ENCODE measurements at places on chromosomes 2 and 18.

DNA sequence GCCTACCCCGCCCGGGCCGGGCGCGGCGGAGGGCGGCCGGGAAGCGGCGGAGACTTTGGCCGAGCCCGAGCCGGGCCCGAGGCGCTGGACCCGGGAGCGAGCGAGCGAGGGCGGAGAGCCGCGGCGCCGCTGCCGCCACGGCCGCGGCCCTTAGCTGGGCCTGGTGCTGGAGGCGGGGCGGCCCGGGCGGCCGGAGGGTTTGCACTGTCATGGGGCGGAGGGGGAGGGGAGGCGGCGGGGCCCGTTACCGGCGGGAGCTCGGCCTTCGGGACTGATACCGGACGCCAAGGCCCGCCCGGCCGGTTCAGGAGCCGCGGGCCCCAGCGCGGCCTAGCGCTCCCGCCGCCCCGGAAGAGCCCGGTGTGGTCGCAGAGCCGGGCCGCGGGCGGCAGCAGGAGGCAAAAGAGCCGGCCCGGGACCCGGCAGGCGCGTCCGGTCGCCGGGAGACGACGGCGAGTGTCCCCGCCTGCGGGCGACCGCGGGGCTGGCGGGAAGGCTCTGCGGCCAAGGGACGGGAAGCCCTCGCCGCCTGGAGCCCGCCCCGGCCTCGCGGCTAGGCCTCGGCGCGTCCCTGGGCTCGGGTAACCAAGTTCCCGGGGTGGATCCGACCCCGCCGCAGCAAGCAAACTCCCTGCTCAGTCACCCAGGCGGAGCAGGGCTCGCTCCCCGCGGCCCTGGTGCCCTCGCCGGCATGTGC is 697 bp downstream of the KCMF1 start:
- DNase-seq = peak; percentile 72

GRCh38 chr2:112621790-112622527 is 23.8 kb upstream of the SLC20A1 start:
- DNase-seq = no peak

DNA sequence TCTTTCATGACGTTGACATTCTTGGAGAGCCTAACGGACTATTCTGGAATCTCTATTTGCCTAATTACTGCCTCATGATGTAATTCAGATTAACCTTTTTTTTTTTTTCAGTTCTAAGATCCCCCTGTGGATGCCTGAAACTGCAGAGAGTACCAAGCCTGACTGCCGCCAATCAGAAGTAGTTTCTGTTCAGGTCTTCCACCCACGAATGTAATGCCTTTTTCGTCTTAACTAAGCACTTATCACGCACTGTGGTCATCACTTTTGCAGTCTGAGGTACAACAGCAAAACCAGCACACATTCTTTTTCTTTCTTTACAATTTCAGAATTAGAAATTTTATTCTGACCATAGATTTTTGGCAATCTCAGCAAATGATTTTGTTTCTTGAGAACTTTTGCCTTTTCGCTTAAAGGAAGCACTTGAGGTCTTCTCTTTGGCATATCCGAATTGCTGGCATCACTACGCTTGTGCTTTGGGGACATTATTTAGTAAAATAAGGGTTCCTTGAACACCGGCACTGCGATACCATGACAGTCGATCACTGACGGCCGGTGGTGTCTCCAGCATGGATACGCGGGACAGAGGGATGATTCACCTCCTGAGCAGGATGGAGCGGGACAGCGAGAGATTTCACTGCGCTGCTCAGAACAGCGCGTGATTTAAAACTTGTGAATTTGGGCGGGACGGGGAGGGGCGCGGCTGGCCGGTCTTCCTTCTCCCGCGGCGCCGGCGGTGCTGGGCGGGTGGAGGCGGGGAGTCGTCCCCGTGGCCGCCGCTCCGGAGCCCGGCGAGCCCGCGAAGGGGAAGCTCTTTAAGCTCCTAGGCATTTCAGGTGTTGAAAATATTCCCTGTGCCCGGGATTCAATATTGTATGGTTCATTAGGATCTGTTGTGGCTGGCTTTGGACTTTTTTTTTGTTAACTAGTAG is 32.0 kb upstream of the GPR55 start:
- DNase-seq = peak; percentile 46

GRCh38 chr2:204901591-204901990 is 356.3 kb downstream of the PARD3B start:
- no peak for DNase-seq

DNA sequence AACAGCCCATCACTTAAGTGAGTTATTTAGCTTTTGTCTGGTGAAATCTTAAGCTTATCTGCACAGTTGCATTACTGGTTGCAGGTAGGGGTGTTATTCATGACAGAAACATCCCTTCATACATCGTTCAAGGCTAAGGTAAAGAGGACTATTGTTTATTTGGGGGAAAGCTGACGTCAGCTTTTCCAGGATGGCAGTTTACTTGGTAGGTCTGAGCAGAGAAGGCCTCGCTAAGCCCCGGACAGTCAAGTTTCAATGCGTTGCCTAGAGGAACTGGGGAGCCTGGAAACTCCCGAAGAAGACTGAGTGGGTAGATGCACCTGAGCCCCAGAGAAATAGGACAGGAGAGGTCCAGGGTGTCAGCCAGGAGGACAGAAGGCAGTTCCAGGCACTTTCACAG is 2.2 kb downstream of the RNU4ATAC start:
- no peak for DNase-seq

- DNase-seq = no peak
These were observed 14.2 kb upstream of the LIPG start for GRCh38 chr18:49547701-49548100.

DNA sequence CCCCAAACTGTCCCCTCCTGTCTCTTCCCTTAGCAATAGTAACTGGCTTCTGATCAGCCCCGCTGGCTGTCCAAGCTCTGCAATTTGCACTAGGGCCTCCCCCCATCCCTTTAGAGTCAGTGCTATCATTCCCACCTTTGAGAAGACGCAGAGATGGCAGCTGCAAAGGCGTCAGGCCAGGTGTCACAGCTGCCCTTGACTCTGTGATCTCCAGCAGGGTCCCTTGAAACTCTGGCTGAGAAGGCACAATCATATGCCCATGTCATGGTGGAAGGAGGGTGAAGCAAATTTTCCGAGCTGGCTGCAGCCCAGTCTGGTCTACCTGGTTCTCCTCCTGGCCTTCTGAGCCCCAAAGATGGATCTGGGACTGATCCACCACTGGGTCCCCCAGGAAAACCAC is 49.2 kb upstream of the TEX51 start:
- DNase-seq = no peak

GRCh38 chr18:27780061-27780745 is 396.7 kb downstream of the CDH2 start:
- DNase-seq = no peak

DNA sequence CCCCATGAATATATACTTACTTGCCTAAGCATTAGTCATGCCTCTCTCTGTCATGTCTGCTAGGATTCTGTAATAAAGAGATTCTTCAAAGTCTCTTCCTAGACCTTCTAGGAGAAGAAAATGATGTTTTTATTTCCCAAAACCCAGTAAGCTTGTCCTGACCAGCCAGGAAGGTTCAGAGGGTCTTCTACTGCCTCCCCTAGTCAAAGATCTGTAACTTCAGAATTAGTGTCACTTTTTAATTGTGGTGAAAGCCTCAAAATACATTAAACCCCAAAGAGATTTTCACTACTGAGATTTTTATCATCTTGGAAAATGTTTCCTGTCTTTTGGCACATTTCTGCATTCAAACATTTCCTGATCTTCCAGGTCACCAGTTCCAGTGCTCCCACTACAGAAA is 232.9 kb upstream of the STK17B start:
- no peak for DNase-seq

GRCh38 chr2:108925735-108926134 is 63.3 kb downstream of the EDAR start:
- no peak for DNase-seq

DNA sequence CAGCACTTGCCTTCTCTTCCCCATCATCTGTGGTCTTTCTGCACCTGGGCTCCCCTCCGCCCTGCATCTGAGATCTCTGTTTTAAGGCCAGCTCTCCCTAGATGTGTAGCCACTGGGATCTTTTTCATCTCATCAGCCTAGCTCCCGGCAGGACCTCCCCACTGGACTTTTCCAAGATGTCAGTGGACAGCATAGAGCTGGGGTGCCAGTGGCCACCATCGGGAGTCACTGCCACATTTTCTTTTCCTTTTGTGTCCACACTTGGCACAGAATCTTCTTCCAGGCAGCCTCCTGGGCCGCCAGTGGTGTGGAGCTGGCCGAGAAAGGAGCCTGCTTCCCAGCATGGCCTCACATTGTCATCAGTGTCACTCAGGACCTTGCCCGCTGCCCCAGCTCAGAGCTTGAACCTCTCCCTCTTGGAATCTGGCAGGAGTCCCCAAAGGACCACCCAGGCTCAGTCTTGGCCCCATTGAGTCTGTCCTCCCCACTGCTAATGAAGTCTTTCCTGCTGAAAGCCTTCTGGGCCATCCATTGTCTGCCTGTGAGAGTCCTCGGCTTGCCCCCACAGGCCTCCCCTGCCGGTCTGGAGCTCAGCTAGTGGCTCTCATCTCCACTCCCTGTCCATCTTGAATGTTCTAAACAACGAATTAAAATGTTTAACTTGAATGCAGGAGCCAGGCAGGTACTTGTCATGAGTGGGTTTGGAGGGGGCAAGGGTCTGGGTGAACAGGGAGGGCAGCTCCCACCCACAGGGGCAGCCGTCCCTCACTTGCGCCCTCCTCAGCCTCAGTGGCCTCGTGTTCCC is 324.4 kb downstream of the GBX2 start:
- no peak for DNase-seq

- DNase-seq = no peak
These were observed 122.9 kb downstream of the COPS8 start for GRCh38 chr2:237208373-237209260.

DNA sequence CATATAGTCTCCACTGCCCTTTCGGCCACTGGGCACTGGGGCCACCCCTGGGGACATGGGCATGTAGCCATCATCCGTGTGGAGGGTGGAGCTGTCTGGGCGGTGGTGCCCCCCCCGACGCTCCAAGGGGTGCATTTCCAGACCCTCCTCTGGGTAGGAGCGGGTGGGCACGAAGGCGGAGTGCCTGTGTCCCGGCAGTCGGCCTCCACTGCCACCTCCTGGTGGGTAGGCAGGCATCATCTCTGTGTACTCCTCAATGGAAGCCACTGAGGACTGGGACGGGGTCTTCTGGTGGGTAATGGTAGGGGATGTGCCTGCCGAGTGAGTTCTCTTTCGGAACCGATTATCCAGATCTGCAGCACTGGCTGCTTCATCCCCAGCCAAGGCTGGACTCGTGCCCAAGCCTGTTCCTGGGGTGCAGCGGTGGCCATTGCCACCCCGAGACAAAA is 2.8 kb downstream of the IRS1 start:
- peak; percentile 8 for DNase-seq

- no peak for DNase-seq
These were observed 116.9 kb downstream of the SH3BP4 start for GRCh38 chr2:235068701-235069100.

DNA sequence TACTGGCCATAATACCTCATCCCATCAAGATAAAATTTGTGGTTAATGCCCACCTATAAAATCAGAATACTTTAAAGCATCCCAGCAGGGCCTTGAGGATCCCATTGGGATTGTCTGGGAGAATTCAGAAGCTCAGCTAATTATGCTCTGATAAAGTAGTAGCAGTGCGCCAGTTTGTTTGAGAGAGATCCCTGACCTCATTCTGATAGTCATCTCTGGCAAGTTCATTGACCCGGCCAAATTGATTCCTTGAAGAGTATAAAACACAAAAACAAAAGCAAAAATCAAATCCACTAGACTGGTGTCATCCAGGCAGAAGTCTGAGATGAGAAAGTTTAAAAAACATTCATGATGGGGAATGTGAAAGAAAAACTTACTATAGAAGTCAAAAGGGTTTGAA is 14.1 kb downstream of the ABCG5 start:
- DNase-seq = no peak

- no peak for DNase-seq
These were observed 181.8 kb upstream of the GCFC2 start for GRCh38 chr2:75892490-75892889.

- no peak for DNase-seq
These were observed 944.0 kb downstream of the DPP10 start for GRCh38 chr2:115386465-115386864.

GRCh38 chr2:238863749-238864206 is 15.9 kb downstream of the TWIST2 start:
- no peak for DNase-seq

DNA sequence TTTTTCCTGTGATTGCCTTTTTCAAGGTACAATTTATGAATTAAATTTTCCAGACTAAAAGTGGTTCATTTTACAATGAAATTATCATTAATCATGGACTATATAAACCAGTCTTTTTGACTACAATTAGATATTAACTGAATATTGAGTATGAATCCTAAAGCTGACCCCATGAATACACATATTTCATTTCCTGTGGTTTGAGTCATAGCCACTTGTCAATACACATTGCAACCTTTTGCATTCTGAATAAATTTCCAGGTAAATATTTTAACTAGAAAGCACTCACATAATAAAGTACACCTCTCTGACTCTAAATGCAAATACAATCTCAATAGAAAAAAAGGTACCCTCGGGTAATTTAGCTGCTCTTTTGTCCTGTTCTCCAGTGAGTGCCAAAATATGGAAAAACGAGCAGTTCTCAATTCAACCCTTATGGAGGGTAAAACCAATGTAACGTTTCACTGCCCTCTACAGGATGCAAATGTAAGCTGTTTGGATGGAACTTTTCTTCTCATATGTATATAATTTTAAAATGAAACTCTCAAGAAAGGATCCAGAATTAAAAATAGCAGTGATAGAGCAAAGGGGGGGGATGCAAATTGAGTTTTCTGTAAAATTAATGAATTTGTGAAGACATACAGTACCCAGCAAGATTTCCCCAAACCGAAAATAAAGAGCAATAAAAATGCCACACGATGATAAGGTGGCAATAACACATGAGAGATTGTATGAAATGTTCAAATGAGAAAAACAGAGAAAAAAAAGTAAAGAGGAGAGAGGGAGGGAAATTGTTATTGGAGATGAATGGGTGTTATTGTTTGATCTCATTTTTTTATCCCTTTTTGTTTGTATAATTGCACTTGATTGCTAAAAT is 1795.7 kb upstream of the PIK3C3 start:
- no peak for DNase-seq

GRCh38 chr2:145731467-145731866 is 1211.5 kb upstream of the ZEB2 start:
- no peak for DNase-seq

DNA sequence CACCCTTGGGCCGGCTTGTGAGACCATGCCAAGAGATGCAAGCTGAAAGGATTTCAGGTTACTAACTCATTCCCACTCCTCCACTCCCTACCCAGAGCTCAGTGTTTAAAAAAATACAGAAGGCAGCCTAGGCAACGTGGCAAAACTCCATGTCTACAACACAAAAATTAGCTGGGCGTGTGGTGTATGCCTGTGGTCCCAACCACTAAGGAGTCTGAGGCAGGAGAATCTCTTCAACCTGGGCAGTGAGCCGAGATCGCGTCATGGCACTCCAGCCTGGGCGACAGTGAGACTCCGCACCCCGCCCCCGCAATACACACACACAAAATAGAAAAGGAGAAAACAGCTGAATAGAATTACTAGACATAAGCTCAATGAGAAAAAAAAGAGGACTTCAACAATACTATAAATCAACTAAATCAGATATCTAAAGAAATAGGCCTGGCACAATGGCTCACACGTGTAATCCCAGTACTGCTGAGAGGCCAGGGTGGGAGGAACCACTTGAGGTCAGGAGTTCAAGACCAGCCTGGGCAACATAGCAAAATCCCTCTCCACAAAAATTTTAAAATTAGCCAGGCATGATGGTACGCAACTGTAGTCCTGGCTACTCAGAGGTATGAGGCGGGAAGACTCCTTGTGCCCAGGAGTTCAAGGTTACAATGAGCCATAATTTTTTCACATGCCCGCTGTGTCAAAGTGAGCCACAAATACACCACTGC is 10.1 kb downstream of the IWS1 start:
- no peak for DNase-seq
